ENCODE measurements at places on chromosomes 12 and 14.
A peak's percentile ranks its signal among the peaks of the same experiment; 100 is the strongest.

- DNase-seq, result no peak
Measured at GRCh38 chr12:121277374-121277759, 19.1 kb downstream of the CAMKK2 start.

DNA sequence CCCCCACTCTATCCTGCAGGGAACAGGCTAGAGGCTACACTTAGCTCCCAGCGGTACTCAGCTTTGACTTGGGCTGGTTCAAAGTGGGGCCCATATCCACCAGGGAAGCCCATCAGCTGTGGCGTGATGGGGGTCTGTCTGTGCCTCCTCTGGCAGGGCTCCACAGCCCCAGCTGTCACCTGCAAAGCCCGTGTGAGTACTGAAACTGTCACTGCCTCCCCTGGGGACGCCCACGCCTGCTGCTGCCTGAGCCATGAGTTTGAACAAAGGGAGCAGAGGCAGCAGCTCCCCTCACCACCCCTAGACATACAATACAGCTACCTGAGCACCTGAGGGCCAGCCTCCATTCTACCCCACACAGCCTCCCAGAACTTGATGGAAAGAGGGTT is 5.0 kb downstream of the REM2 start:
- peak; percentile 94 for DNase-seq

DNA sequence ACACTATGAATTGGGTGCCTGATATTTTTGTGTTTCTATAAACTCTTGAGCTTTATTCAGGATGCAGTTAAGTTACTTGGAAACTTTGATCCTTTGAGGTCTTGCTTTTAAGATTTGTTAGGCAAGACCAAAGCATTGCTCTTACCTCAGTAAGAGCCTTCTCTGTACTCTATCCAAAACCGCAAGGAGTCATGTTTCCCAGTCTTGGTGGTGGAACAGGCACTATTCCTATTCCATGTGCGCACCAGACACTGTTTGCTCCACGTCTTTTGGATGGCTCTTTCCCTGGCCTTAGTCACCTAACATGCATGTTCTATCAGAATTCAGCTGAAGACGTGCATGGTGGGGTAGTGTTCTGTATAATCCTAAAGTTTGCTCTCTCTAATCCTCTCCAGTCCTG is 23.5 kb downstream of the CSRP2 start:
- no peak for DNase-seq

DNA sequence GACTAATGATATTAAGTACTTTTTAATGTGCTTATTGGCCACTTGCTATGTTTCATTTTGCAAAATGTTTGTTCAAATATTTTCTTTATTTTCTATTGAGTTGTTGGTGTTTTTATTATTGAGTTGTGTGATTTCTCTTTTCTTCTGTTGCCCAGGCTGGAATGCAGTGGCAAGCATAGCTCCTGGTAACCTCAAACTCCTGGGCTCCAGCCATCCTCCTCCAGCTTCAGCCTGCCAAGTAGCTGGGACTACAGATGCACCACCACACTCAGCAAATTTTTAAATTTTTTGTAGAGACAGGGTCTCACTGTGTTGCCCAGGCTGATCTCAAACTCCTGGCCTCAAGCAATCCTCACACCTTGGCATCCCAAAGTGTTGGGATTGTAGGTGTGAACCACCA is 199.2 kb downstream of the NOVA1 start:
- no peak for DNase-seq

DNA sequence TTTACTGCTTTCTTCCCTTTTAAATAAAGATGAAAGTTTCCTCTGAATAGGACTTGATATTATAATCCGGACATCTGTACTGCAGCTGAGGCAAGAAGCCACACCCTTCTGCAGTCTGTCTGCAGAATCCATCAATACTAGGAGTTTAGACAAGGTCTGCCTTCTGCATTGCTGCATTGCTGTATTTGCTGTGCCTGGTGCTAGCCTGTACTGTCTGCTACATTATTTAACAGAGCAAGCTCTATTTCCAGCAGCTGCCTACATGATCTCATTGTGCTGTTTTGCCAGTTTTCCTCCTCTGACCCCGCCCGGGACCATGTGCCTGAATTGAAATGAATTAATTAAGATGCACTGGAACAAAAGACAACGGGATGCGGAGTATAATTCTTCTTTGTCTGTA is 1.7 kb downstream of the TUBA1A start:
- DNase-seq, result peak; percentile 34

DNA sequence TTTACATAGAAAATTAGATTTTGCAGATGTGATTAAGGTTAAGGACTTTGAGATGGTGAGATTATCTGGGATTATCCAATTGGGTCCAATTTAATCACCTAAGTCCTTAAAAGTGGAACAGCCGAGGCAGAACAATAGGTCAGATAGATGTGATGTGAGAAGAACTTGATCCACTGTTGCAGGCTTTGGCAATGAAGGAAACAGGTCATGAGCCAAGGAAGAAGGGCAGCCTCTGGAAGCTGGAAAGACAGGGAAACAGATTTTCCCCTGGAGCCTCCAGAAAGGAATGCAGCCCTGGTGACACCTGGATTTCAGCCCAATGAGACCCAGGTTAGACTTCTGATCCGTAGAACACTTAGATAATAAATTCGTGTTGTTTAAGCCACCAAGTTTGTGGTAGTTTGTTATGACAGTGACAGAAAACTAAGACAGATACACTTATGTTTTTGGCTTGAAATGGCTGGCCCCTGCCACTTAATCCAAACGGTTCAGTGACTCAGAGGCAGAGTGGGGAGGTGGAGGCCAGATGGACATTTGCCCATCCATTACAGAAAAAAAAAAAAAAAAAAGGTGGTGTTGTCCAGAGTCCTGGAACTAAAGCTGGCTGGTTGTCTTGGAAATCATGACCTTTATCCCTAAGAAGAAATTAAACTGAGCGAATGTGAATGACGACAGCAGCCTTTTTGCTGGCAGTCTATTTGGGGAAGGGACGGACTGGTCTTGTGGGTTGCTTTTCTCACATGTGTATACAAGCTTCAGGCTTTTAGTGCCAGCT is 181.9 kb upstream of the NRXN3 start:
- DNase-seq, result no peak

GRCh38 chr12:49847161-49847560 is 4.3 kb upstream of the BCDIN3D start:
- DNase-seq, result no peak

- no peak for DNase-seq
Measured at GRCh38 chr12:40693207-40693821, 1.1 kb downstream of the CNTN1 start.

- no peak for DNase-seq
Measured at GRCh38 chr14:24735984-24736630, 102.1 kb upstream of the GZMB start.

GRCh38 chr12:414859-415258 is 13.4 kb downstream of the CCDC77 start:
- DNase-seq, result no peak

GRCh38 chr12:29051221-29051620 is 97.9 kb upstream of the FAR2 start:
- DNase-seq, result no peak

GRCh38 chr12:118418385-118419057 is 42.2 kb downstream of the SUDS3 start:
- no peak for DNase-seq

DNA sequence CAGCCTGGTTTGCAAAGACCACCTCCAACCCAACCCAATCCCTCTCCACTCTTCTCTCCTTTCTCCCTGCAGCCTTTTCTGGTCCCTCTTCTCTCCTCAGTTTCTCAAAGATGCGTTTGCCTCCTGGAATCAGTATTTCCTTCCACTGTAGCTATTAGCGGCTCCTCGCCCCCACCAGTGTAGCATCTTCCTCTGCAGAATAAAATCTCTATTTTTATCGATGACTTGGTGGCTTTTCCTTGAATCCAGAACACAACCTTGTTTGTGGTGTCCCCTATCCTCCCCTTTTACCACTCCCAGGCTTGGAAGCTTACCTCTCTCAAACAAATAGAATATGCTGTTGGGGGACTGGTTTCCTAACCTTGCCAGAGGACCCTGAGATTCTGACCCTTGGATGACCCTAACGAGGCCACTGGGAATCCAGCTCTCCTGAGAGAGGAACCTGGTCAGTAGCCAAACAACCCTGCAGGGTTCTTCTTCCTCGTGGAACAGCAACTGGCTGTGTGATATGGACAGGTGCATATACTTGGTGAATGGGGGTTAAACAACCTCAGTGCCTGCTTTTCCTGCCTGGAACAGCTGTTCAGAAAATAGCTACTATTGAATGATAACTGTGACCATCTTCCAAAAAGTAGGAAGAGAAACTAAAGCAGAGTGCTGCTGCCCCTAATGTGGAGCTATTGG is 4.4 kb downstream of the WNT1 start:
- DNase-seq, result no peak

- no peak for DNase-seq
Measured at GRCh38 chr14:102461490-102462338, 47.9 kb downstream of the ANKRD9 start.

DNA sequence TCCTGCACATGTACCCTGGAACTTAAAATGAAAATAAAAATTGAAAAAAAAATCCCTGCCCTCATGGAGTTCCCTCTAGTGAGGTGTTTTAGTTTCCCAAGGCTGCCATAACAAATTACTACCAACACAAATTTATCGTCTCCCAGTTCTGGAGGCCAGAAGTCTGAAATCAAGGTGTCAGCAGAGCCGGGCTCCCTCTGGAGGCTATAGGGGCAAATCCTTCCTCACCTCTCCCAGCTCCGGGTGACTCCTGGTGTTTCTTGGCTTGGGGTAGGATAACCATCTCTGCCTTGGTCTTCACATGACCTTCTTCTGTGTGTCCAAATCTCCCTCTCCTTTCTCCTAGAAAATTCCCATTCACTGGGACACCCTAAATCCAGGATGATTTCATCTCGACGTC is 50.1 kb downstream of the PLXNC1 start:
- DNase-seq, result no peak

GRCh38 chr12:18898470-18898869 is 160.6 kb downstream of the CAPZA3 start:
- no peak for DNase-seq

DNA sequence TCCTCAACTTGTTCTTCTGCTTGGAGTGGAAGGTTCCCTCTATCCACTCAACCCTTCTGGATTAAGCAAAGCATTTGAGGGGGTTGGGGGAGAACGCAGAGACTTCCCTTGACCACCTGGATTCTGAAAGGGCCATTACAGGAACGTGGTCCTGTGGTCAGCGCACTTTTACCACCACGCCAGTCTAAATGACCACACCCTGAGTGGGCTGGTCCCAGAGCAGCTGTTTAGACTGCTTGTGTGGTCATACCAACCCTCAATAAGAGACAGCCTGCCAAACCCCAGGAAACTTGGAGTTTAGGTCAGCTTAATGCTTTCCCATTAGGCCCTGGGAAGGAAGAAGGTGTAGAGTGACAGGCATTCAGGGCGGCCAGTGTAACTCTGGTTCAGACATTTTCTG is 165.5 kb upstream of the ATP2B1 start:
- no peak for DNase-seq

GRCh38 chr12:54036620-54037359 is 3.9 kb downstream of the HOXC5 start:
- DNase-seq, result peak; percentile 53

DNA sequence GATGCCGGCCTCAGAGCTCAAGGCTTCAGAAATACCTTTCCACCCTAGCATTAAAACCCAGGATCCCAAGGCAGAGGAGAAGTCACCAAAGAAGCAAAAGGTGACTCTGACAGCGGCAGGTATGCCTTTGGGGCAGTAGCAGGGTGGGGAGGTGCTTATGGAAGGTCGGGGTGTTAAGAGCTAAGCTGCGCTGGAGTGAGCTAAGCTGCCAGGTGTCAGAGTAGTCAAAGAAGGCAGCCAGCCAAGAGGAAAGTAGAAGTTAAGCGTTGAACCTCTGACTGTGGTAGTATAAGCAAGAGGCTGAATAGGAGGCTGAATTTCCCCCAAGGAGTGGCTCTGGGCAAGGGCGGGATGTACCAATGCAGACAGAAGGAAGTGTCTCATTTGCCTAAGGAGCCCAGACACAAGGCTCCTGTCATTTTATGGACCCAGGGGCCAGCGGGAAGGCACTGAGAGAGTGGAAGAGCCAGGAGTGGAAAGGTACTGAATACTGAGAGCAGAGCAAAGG is 29.2 kb downstream of the DYRK4 start:
- no peak for DNase-seq

DNA sequence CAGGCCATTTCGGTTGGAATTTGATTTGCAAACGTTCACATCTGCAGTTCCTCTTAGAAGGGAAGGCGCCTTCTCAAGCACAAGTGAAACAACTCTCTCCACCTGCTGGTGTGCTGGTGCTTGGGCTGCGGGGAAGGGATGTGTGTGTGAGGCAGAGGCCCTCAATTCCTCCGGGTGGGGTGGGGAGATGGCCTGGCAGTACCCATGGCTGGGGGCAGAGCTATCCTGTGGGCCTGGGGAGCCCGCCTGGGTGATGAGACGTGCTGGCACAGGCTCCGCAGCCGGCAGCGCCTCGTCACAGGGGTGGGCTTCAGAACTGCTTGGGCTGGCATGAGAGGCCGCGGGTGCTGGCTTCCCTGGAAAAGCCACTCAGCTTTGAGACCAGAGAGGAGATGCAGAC is 28.9 kb upstream of the TDRD9 start:
- peak; percentile 40 for DNase-seq

DNA sequence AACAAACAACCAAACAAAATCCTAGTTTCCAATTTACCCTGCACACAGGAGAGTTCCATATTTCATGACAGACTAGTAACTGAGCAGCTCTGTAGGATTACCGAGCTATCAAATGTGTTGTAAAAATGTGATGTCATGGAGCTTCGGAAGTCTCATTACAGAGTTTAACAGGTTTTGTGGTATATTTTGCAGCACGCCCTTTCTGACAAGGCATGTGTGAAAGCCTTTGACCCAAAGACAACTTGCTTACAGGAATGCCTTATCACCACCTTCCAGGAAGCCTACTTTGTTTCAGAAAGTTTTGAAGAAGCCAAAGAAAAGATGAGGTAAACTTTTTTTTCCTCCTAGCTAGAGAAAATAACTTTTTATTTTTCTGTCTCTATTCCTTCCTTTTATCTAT is 92.4 kb downstream of the TPH2 start:
- DNase-seq, result no peak

- DNase-seq, result no peak
Measured at GRCh38 chr12:5988088-5988487, 43.0 kb upstream of the ANO2 start.

DNA sequence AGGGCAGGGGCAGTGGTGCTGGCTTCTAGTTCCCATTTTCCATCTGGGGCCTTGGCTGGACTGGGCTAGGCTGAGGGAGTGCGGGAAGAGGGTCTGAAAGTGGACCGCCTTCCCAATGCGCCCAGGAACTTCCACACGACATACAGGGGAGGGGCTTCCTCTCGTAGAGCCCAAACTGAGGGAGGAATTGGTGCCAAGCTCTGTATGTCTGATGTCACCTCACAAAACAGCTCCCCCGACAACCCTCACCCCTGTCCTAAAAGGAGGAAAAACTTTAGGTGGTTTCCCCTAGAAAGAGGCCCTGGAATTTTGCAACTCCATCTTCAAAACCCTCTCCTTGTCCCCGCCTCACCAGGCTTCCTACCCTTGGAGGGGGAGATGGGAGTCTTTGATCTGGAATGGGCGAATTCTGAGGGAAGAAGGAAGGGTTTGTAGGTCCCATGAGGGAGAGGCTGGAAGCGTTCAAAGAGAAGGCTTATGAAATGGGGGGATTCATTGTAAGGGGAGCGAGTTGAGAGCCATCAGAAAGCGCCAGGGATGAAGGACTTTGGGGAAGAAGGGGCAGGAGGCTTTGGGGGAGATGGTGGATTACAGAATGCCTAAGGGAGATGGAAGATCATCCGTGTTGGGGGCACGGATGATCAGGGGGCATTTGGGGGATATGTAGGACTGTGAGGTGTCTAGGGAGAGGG is 844 bp downstream of the GLTP start:
- DNase-seq, result peak; percentile 20

- no peak for DNase-seq
Measured at GRCh38 chr14:29486132-29486531, 441.5 kb downstream of the PRKD1 start.

- DNase-seq, result peak; percentile 88
Measured at GRCh38 chr12:13211859-13212664, 15.5 kb downstream of the EMP1 start.

Data from NAMALWA (cell line).